ENCODE measurements at places on chromosomes 13 and 19.

DNA sequence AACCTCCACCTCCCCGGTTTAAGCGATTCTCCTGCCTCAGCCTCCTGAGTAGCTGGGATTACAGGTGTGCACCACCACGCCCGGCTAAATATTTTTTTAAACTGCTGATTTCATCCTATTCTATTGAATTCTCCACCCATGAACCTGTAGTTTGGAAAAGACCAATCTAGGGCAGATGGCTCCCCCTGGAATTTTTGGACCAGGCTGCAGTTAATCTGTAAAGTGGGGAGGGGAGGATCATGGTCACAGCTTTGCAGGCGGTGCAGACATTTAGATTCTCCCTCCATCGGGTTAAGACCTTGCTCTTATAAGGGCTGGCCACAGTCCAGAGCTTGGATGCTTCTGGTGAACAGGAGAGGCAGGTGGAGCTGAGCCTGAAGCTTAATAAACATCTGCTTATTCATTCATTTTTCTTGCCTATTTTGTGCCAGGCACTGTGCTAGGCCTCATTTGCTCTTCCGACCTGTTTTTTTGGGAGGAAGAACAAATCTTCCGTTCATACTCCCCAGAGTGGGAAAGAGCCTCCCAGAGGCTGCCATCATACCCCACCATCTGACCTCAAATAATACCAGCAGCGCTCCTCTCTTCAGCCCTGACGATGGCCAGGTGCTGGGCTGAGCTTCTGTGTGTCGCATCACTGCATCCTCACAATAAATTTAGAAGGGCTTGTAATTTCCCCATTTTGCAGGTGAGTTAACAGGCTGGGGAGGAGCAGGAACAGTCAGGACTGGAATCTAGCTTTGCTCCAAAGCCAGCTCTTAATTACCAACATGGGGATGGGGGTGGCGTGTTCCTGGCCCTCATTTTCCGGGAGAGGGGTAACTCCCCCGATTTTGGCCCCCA, 902 bp upstream of the CCDC106 start:
- DNase-seq: no peak

DNA sequence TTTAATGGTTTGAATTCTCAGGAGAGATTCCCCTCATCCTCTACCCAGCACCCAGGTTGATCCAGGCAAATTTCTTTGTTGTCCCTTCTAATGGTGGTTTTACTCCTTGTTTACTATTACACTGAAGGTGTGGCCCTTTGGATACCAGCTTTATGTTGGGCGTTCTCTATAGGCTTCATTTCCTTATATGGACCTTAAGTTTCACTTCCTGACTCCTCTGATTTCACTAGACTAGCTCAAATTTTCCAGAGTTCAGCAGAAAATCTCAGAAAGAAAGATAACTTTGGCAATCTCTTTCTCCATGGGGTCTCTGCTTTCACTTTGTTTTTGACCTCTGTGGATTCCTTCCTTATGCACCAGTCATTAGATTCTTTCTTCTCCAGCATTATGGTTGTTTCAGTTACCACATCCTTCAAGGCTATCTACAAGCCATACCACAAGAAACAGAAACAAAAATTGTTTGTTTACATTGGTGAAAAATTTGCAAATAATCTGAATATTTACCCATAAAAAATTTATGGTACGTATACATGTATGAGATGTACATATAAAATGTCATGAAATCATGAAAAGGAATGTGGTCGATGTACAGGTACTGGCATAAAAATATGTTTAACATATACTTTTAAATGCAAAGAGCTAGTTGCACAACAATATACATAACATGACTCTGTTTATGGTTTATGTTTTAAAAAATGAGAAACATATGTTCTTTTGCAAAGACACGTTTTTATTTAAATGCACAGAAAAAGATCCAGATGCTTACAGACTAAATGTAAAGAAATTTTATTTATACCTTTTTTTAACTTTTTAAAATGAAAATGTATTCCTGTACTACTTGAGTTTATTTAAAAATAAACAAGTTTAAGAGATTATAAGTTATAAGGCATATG, 212.6 kb downstream of the LACC1 start:
- DNase-seq: no peak

GRCh38 chr19:13604902-13605586, 98.8 kb upstream of the CACNA1A start:
- DNase-seq: no peak

- DNase-seq: no peak
Observed at GRCh38 chr13:32902029-32902780, 114.0 kb upstream of the KL start.
